Fibroblast of skin of back (primary cell): ENCODE measurements at places on chromosomes 12 and 14.
A peak's percentile ranks its signal among the peaks of the same experiment; 100 is the strongest.

DNA sequence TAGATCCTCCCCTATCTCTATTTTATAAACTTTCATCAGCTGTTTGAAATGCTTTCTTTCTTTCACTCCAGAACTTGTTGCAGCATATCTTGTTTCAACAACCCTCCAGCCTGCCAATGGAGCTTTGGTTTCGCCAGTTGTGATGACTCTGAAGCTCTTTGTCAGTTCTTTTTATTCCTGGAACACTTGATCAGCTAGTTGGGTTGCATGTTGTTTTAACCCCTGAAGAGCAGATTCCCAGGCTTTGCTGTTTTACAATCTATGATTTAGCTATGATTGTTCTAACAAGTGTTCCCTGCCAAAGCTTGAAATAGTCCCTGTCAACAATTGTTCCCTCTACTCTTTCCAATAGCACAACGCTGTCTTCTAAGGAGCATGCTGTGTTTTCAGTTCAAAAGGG lies 50.6 kb upstream of the FUT8 start:
- DNase-seq: peak; percentile 22

DNA sequence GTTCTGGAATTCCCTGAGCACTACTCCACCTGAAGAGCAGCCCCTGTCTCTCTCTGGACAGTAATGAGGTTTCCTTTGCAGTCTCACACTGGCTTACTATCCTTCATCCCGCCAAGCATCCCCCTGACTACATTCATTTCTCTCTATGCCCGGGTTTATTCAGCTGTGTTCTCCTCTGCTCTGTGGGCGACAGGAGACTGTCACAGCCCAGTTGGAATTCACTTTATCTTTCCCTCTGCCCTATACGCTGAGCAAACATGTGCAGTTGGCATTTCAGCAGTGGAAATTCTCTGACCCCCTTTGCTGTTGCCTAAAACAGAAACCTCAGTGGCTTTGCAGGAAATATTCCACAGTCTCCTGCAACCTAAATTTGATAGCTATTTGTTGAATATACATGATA lies 83.5 kb upstream of the MAX start:
- DNase-seq: no peak

- no peak for DNase-seq
These were observed 188.9 kb upstream of the NTF3 start for GRCh38 chr12:5243014-5243413.

- peak; percentile 37 for DNase-seq
These were observed 1.1 kb downstream of the NUMB start for GRCh38 chr14:73457041-73457923.

- DNase-seq: no peak
These were observed 53.4 kb upstream of the DIO2 start for GRCh38 chr14:80264702-80265101.

- no peak for DNase-seq
These were observed 183.8 kb downstream of the PAX9 start for GRCh38 chr14:36845356-36846012.

- DNase-seq: no peak
These were observed 38.9 kb upstream of the FUT8 start for GRCh38 chr14:65373671-65374039.
